ENCODE measurements at places on chromosomes 11 and 22.

- no peak for DNase-seq
Measured at GRCh38 chr11:101707477-101707876, 123.7 kb upstream of the TRPC6 start.

DNA sequence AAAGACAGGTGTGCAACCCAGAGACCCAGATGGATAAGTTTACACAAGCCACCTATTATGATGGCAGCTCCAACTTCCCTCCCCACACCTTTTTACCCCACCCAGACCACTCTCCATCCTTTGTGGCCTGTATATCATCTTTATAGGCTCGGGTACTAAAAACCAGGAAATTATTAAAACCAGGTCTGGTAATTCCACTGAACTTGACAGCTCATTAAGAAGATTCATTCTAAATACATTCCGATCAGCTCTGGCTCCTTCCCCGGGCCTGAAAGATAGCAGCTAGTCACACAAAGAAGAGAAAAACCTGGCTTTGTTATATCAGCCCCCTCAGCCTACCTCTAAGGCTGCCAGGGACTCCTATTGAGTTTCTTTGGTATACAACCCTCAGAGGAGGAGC is 67.9 kb upstream of the API5 start:
- DNase-seq, result no peak

DNA sequence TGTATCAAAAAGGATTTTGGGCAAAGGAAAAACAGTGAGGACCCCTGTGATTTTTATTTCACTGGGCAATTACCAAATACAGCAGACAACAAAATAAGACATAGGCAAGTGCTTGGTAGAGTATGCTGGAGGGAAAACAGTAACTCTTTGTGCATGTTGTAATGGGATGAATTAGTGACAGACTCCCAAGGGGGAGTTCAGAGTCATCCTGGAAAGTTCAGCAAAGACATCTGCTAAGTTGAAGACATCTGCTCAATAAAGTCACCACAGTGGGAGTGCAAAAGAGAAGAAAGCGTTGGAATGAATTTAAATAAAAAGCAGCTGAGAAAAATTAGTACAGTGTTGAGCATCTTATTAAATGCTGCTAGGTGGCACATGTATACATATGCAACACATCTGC is 378.8 kb upstream of the ISX start:
- no peak for DNase-seq

DNA sequence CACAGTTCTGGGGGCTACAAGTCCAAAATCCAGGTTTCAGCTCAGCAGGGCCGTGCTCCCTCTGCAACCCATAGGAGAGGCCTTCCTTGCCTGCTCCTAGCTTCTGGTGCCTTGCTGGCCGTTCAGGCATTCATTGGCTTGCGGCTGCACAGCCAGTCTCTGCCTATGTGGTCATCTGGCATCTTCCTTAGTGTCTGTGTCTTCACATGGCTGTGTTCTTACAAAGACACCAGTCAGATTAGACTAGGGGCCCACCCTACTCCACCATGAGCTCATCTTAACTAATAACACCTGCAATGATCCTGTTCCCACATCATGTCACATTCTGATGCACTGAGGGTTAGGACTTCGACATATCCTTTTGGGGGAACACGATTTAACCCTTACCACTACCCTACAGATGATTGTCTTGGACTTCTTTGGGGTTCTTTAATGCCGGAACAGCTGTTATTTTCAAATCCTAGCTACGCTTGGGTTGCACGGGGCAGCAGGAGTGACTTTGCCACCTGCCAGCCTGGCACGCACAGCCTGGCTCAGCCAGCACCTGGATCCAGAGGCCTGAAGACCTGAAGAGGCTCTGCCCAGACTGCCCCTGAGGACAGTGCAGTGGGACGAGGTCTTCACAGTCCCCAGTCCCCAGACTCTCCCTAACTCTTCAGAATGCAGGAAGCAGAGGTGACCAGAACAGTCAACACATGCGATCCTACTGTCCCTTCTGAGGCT is 7.7 kb upstream of the NEAT1 start:
- DNase-seq, result no peak

GRCh38 chr11:61691380-61692156 is 11.4 kb downstream of the DAGLA start:
- no peak for DNase-seq

GRCh38 chr11:46134540-46134939 is 13.3 kb upstream of the PHF21A start:
- no peak for DNase-seq

GRCh38 chr22:46050916-46051614 is 74.1 kb upstream of the WNT7B start:
- no peak for DNase-seq

GRCh38 chr11:119258983-119259382 is 52.8 kb downstream of the CBL start:
- DNase-seq, result no peak

- no peak for DNase-seq
Measured at GRCh38 chr11:12156301-12157140, 46.1 kb downstream of the MICAL2 start.
